ENCODE measurements at places on chromosomes 2 and 18.

DNA sequence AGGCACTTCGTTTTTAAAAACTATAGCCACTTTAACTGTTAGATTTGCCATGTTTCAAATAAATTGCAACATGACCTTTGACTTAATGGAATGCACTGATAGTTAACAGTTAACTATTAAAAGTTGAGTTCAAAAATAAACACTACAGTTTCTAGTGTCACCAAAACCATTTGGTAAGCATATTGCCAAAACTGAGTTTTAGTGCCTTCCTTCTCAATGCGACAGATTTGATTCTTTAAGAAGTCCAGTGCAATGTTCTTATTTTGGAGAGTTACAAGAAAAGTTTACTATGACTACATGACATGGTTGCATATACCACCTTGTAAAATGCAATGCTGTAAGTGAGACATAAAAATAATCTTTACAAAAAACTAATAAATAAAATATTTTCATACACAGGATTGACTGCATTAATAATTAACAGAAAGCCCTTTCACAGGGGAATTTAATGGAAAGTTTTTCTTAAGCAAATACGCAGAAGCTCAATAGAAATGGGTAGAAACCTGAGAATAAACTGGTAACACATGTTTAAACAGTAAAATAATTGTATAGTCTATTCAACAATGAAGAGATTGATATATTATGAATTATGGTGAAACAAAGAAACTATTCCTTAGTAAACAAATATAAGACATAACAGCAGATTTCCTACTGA is 53.8 kb downstream of the GRB14 start:
- no peak for DNase-seq

- no peak for DNase-seq
These were observed 15.9 kb downstream of the FAM171B start for GRCh38 chr2:186709529-186710450.

DNA sequence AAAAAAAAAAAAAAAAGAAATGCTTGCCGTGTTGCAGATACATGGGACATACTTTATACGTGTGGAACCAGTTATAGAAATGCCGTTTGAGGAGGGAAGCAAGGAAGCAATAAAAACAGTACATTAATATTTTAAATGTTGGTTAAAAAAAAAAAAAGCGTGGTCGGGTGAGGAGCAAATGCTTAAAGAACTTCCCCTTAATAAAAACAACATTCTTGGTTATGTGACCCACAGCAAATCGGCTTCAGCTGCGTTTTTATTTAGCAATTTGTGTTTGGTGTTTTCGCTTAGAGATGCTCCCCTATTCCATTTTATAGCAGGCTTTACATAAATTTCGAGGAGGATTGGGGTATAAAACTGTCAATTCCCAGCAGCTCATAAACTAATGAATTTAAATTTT is 223.6 kb downstream of the LRRTM1 start:
- no peak for DNase-seq

- DNase-seq = no peak
These were observed 254.6 kb downstream of the LOXHD1 start for GRCh38 chr18:46402396-46402795.

All from AG04449 (cell line).